NCI-H1436 (cell line): ENCODE measurements at places on chromosomes 11 and 22.

DNA sequence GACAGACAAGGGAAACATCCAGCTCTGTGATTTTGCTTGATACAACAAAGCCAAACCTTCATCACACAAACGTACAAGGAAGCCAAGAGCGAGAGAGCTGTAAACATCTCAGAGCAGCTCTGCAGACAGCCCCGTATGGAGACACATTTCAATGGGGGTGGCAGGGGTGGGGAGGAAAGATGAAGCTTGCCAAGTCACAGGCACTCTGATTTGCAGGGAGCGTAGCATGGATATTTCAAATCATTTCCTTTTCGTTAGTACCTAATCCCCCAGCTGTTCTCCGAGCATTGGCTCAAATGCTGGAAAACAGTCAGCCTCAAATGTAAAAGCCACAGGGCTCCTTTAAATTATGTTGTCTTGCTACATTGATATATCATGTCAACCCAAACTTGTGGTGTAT, 458.9 kb upstream of the CADM1 start:
- peak; percentile 10 for DNase-seq

DNA sequence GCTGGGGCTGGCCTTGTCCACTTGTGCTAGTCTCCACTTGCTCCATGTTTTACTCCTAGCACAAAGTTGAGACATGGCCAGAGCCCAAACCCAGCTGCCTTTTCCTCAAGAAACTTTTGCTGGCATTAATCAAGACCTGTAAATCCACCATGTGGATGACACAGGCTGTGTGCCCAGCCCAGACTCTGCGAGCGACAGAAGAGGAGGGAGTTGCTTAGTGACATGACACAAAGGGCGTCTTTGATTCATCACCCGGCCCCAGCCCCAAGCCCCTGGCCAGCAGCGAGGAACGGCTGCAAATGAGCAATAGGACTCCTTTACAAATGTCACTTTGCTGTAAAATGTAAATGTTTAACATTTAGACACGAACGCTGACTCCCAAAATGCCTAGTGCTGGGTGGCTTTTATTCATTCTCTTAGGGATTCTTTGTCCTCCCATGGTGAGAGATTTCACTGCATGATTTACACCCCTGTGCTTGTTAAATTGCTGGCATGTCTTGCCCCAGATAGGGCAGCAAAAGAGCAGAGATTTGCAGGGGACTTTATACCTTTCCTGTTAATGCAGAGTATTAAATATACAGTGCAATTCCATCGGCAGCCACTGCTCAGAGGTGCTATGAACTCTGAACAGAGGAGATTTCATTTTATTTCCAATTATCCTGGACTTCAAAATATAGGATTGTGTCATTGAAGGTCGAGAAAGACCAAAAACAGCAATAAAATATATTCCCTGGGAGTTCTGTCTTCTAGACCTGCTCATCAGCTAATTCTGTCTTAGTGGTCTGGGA, 263.6 kb upstream of the NCAM1 start:
- no peak for DNase-seq

- DNase-seq: no peak
Measured at GRCh38 chr22:19480173-19480568, 451 bp downstream of the CDC45 start.

DNA sequence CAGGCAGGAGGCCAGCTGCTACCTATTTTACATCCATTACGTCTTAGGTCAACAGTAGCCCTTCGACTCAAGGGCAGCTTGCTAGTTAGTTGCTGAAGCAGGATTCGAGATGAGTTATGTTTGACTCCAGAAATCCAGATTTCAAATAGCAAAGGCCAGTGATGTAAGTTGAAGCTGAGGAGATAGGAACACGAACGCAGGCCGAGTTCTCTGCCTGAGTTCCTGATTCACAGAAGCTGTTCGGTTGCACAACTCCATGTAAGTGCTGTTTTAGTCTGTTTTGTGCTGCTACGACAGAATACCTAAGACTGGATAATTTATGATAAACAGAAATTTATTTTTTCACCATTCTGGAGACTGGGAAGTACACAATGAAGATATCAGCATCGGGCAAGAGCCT, 111.2 kb downstream of the SLC1A2 start:
- DNase-seq: no peak

DNA sequence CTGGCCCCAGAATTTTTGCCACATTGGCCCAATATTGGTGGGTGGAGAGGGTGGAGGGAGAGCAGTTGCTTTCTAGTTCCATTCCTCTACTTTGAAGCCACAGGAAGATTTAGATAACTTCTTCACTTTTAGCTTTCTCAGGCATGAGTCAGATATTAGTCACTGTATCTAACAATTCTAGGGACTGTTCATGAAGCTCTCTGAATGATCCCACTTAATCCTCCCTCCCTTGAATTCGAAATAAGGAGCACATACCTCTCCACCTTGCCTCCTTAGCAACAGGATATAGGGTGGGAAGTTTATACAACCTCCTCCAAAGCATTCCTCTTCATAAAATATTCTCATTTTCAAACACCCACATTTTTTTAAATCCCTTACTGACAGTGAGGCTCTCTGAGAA, 13.5 kb downstream of the FSHB start:
- no peak for DNase-seq

DNA sequence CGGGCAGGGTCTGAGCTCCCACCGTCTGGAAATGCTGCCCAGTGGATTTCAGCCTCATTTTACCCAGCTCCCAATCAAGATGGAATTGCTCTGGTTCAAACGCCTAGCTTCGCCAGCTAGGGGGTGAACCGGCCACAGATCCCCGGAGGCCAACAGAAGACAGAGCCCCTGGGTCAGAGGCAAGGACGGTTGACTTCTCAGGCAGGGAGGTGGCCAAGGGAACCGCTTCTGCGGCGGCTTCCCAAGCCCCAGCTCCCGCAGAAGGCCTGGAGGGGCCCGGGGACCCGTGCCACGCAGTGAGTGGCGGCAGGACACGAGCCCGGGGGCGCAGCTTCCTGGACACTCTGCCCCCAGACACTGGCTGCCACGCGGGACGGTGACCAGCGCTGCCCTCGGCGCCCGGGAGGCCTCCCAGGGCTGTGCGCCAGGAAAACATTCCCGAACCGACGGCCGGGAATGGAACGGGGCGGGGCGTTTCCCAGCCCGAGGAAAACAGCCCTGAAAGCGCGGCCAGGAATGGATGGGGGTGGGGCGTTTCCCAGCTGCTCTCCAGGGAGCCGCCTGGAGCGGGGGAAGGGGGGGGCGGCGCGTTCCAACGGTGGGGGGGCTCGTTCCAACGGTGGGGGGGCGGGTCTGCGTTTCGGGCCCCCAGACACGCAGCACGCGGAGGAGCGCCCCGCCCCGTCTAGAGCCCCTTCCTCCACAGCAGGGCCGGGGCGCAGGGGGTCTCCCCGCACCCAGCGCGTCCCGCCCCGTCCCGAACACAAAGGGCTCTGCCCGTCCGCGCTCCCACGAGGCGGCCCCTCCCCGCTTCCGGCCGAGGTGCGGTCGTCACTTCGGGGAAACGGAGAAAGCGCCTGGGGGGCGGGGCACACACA, 13.5 kb upstream of the B4GALNT4 start:
- DNase-seq: no peak

DNA sequence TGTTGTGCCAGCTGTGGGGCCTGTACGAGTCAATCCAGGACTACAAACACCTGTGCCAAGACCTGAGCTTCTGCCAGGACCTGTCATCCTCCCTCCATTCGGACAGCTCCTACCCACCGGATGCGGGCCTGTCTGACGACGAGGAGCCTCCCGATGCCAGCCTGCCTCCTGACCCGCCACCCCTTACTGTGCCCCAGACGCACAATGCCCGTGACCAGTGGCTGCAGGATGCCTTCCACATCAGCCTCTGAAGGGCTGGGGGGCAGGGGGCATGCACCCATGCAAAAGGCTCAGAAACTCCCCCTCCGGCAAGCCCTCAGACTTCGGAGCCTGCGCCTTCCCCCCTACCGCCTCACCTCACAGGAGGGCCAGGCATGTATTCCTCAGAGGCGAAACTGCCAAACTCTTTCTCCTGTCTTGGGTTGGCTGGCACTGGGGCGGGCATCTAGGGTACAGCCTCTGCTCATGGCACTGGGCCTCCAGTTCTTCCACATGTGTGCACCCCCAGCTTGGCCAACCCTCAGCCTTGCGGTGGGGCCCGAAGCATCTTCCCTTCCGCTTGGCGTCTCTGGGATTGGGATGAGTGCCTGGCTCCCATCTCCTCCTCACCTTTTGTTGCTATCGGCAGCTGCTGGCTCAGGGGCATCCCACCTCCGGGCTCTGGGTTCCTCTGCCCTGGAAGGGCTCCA, 1.2 kb downstream of the FAM89B start:
- no peak for DNase-seq

DNA sequence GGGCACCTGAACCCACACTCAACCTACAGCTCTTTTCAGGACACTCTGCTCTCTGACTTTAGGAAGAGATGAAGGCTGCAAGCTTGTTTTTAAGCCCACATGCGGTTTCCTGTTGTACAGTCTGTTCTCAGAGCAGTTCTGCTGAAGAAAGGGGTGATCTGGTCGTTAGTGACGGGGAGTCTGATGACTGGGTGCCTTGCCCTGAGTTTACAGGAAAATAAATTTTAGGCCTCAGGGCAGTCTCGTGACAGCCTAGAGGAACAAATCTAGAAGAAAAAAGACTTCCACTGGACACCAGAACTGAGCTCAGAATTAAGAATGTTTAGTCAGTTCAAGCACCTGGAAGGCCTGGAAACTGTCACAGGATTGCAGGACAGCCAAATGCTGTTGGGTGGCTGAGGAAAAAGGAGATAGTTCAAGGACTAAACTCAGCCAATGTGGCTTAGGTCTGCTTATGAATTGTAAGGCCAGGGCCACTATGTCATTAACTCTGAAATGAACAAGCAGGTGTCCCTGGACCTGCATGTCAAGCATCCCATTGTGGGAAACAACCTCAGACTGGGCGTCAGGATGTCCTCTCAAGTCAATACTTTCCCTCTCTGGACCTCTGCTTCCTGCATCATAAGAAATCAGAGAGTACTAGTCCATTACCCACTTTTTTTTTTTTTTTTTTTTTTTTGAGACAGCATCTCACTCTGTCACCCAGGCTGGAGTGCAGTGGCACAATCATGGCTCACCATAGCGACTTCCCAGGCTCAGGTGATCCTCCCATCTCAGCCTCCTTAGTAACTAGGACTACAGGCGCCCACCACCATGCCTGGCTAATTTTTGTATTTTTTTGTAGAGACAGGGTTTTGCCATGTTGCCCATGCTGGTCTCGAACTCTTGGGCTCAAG, 5.7 kb downstream of the PIK3IP1 start:
- no peak for DNase-seq
